ENCODE measurements at places on chromosomes 6 and 20.

DNA sequence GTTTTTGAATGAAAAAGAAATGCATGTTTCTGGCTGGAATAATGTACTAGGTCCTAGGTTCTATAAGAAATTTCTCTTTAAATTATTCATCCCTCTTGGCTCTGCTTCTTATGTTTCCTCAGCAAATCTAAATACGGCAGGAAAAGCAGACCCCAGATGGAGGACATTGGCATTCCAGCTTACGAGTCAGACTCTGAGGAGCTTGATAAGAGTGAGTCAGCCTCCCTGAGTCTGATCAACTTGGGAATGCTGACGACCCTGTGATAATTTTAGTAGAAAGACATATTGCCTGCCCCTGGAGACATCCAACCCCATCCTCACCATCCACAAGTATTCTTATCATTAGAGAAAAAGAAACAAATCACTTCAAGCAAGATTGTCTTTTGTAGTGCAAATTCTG is 509.7 kb upstream of the MARCKS start:
- no peak for DNase-seq

GRCh38 chr20:2005831-2006426 is 12.1 kb upstream of the PDYN start:
- no peak for DNase-seq

DNA sequence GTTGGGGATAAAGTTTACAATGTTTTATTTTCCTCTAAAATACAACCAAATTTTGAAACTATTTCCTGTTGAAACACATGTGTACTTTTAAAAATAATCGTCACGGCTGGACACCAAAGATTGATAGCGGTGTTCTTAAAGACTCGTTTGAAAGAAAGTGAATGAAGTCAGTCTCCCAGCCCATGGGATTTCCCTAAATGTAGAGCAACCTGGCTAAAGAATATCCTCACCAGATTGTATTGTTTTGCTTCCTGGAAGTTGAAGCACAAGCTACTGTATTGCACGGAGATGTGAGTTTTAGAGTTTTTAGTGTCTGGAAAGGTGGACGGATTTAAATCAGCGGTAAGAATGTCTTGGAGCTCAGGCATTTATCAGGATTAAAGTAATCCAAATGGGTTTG is 189.5 kb downstream of the THBS2 start:
- no peak for DNase-seq

DNA sequence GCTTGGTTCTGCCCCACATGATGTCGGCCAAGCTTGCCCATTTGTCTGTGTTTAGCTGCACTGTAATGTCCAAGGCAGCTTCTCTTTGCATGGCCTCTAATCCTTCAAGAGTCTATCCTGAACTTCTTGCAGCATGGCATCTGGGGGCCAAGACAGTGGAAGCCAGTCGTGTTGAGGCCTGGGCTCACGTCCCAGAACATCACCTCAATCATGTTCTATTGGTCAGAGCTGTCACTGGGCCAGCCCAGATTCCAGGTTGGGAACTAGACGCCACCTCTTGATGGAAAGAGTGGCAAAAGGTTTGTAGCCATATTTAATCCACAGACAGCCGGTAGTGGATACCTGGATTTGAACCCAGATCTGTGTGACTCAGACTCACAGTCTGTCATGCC is 25.3 kb downstream of the PPARD start:
- DNase-seq = no peak
